ENCODE measurements at places on chromosomes 1 and 21.

- DNase-seq = peak; percentile 7
Measured at GRCh38 chr1:96845464-96845863, 123.9 kb downstream of the PTBP2 start.

- DNase-seq = no peak
Measured at GRCh38 chr1:21840981-21841380, 28.9 kb downstream of the LDLRAD2 start.

DNA sequence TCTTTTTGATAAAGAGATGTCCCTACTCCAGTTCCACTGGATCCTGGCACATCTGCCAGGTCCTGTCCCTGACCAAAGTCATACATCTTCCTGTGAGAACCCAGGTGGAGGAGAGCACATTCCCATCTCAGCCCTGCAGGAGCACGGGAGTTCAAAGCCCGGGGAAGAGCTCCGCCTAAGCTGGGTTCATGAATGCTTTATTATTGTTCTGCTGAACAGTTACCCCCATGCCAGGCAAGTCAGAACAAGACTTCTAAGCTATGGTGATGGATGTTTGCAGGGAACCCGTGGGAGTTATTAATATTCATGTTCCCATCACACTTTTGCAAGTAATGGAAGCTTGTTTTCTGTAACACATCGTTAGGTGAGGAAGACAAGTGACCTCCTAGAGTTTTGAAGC, 62.9 kb downstream of the SEC16B start:
- DNase-seq = no peak

GRCh38 chr1:206464456-206464964, 5.8 kb upstream of the IKBKE start:
- DNase-seq = no peak

DNA sequence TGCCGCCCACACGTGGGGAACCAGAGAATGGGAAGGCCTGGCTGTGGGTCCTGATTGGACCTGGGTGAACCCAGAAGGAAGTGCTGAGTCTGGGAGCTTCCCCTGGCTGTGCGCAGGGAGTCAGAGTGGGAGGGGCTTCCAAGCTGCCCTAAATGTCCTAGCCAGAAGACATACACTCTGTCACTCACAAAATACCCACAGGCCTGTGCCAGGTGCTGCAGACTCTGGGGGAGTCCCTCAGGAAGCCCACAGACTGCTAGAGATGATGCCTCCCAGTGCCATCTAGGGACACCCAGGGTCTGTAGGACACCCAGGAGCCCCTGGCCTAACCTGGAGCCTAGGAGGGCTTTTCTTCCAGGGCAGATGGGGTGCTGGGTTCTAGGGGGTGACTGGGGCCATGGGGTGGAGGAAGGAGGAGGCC, 33.7 kb upstream of the LRP8 start:
- no peak for DNase-seq

DNA sequence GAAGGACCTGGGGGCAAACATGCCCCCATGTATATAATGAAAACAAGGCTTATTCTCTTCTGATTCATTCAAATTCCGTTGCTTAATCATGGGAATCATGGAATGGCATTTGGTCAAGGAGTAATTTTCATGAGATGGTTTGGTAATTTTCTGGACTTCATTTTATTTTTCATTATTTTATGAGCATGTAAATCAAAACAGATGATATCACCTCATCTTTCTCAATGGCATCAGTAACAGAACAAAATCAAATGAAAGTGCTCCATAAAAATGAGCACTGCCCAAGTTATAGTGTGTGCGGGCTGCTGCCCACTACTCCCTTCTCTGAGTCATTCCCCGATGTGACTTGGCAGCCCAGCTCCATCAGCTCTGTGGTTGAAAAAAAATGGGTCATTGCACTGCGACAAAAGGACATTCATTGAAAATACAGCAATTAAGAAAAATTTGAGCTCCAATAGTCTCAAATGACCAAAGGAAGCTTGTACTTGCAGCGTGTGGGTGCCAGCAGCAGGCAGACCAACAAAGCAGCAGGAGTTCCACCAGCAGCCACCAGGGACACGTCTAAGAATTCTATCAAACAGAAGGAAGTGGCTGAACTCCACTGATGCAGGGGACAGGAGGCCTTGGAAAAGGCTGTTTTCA, 84.3 kb upstream of the VAV3 start:
- no peak for DNase-seq

GRCh38 chr21:45725844-45726200, 82.3 kb downstream of the PCBP3 start:
- DNase-seq = no peak

GRCh38 chr21:38741092-38741949, 64.4 kb upstream of the ETS2 start:
- DNase-seq = no peak

DNA sequence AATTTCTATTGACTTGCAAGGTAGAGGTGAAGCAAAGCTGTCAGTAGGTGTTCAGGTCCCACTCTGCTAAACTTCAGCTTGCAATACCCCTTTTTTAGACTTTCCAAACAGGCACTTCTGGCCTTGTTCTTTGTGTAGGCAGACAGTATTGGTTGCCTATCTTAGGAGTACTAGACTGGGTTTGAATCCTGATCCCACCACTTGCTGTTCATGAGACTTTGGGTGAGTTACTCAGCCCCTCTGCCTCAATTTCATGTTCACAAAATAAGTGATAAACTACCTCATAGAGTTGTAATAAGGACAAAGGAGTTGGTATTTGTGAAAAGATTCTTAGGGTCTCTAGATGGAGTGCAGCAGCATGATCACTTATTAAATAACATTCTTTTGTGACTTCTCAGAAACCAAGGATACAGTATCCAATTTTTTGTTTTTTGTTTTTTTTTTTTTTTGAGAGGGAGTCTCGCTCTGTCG, 5.2 kb downstream of the RCC1 start:
- DNase-seq = no peak

- DNase-seq = peak; percentile 88
Measured at GRCh38 chr1:213987422-213987926, 299 bp upstream of the PROX1 start.

DNA sequence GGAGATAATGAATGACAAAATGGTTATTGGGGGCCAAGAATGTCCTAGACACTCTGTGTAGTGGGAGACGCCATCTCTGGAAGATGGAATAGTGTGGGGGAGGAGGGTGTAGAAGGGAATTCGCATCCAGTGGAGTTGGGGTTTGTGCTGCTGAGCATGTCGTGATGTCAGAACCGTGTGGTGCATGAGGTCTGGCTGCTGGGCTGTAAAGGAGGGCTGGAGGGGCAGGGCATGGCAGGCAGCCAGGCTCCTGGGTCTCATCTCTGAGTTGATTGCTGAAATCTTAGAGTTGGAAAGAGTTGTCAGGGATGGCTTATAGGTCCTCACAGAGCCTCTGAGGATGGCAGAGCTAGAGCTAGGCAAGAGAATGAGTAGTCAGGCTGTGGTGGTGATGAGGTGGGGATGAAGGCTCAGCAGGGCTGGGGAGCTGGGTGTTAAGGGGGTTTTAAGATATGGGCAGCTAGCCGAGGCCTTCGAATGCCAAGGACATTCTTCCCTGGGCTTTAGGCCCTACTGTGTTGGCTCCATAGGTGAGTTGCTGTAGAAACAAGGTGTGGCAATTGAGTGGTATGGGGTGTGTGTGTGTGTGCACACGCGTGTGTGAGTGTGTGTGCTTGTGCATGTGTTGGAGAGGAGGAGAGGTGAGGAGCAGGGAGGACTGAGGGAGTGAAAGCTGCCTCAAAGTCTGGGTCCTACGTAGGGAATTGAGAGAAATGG, 1.9 kb downstream of the PPFIA4 start:
- DNase-seq = no peak

DNA sequence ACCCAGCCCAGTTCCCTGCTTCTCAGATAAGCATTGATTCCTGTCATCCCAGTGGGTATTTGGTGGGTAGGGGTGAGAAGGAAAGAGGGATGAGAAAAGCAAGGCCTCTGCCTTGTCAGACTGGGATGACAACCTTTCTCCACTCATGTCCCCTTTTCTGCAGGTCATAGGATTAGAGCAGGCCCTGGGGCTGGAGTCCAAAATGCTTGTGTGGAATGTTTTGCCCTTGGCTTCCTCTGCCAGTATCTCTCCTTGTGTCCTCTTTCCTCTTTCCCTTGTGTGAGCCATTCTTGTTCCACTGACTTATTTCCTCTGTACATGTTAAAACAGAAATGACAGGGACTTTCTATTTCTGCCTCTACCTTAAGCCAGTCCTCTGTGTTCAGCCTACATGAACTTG, 4.1 kb downstream of the ATP2B4 start:
- DNase-seq = no peak

GRCh38 chr1:172308577-172308976, 111.9 kb upstream of the C1orf105 start:
- DNase-seq = no peak

DNA sequence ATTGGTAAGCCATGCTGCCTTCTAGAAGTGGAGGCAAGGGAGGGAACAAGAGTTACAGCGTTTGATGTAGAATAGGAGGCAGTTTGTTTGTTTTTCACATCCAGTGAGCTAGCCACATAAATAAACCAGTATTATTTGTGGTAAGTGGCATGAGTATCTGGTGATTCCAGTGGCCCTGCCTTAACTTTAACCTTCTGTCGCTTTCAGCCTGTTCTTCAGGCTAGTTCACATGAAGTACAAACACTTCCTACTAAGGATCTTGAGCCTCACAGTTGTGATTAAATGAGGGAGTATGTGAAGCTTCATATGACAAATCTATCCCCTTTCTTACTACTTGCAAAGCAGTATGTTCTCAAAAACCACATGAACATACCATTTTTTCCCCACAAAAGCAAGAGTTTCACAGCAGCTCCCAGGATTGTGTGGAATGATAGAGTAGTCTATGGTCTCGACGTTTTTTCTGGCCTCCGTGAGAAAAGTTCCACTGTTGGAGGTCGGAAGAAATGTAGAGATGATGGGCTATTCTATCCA, 59.5 kb downstream of the PHACTR4 start:
- no peak for DNase-seq

DNA sequence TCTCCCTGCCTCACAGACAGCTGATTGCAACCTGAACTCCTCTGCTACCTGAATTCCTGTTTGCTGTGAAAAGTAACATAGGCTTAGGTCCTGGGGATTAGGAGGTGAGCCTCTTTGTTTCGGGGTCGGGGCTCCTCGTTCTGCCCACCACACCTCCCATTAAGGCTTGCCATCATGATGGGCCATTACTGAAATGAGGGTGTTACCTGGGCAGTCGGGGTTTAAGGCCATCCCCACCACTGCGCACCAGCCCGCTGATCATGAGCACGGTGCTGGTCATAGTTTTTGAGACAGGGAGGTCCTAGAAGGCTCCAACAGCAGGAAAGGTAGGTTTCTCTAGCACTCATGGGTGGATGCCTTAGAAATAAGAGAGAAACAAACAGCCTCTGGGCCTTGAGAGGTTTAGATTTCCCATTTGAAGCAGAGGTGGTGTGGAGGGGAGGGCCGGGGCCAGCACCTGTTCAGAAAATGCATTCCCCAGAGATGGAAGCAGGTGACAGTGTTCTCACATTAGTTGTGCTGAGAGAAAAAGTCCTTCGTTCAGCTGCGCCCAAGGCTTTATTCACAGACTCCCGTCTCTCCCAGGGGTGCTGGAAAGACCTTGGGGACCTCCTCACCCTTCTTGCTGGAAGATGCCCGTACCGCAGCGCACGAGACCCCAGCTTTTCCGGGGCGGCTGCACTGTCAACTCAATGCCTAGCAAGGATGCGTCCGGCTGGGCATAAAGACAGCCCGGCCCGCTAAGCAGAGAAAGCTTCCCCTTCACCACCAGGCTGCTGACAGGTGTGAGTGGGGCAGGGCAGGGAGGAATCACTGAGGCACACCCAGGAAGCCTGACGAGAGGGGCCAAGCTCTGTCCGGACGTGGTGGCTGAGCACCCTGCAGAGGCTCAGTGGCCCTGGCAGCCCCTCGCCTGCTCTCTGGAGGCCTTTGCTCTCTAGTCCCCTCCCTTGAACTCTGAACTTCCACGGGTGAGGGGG, 125.5 kb downstream of the PGBD5 start:
- DNase-seq = no peak

- no peak for DNase-seq
Measured at GRCh38 chr1:200181861-200182260, 154.4 kb downstream of the NR5A2 start.

GRCh38 chr1:65423884-65424572, 3.6 kb downstream of the LEPR start:
- no peak for DNase-seq

GRCh38 chr1:212291505-212292134, 6.4 kb downstream of the PPP2R5A start:
- DNase-seq = no peak

DNA sequence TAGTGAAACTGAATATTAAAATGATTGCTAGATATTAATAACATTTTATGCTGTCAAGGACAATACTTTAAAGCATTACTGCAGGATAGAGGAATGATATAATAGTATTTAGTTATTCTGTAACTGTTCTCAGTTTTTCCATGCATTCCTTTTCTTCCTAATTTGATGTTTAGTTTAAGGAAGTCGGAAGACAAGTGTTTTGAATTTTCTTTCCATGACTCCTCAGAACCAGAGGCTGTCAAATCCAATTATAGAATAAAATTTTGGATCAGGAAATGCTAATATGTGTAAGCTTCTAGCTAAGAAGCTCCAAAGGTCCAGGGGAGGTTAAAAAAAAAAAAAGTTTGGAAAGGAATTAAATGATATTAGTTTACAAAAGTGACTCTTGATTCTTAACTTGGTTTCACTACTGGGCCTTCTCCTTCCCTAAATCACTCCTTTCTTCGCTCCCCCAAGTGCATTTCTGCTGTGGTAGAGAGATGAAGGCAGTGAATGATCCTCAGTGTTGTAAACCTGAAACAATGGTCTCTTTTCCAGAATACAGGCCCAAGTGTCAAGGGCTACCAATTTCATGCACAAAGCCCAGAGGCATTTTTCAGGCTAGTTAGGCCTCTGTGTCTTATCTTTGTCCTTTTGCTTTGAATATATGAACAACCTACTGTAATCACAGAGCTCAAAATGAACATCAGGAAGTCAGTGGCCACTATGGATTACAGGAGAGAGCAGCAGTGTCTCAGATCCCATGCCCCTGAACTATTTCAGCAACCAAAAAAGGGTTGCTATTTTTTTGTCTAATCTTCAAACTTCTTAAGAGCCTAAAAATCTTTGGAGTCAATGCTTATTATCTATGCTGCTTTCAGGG, 6.2 kb downstream of the ADSS2 start:
- no peak for DNase-seq
